ENCODE measurements at places on chromosomes 2 and 18.
A peak's percentile ranks its signal among the peaks of the same experiment; 100 is the strongest.

- DNase-seq: no peak
These were observed 3.9 kb downstream of the PUM2 start for GRCh38 chr2:20346565-20347381.

- DNase-seq: no peak
These were observed 343.3 kb downstream of the CYP26B1 start for GRCh38 chr2:71804281-71804751.

DNA sequence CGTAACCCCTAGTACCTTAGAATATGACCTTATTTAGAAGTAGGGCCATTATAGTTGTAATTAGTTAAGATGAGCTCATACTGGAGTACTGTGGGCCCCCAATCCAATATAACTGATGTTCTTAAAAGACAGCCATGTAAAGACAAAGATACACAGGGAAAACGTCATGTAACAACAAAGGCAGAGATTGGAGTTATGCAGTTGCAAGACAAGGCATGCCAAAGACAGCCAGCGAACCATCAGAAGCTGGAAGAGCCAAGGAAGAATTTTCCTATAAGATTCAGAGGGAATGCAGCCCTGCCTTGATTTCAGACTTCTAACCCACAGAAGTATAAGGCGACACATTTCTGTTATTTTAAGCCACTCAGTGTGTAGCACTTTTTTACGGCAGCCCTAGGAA, 55.9 kb upstream of the TLK1 start:
- DNase-seq: no peak

- peak; percentile 40 for DNase-seq
These were observed 67.4 kb downstream of the STEAP3 start for GRCh38 chr2:119290859-119291587.

DNA sequence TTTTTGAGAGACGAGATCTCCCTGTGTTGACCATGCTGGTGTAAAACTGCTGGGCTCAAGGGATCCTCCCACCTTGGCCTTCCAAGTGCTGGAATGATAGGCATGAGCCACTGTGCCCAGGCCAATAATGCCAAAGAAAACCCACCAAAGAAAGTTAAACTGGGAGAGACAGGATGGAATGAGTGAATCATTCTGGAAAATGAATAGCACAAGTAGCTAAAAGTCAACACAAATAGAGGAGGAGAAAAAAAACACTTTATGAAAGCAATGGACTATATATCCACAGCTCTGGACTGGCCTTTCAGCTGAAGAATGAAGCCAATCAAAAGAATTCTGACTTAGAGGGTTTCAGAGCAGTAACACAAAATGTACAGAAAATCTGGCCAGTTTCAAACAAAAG, 23.9 kb downstream of the IAH1 start:
- DNase-seq: no peak

- DNase-seq: no peak
These were observed 565.5 kb downstream of the CCDC85A start for GRCh38 chr2:56749152-56749752.

- no peak for DNase-seq
These were observed 47.2 kb upstream of the ZNF396 start for GRCh38 chr18:35424356-35424755.

All from activated CD4-positive, alpha-beta T cell treated with anti-CD3 and anti-CD28 coated beads for 1 hour (primary cell).